ENCODE measurements at places on chromosomes 6 and 20.

DNA sequence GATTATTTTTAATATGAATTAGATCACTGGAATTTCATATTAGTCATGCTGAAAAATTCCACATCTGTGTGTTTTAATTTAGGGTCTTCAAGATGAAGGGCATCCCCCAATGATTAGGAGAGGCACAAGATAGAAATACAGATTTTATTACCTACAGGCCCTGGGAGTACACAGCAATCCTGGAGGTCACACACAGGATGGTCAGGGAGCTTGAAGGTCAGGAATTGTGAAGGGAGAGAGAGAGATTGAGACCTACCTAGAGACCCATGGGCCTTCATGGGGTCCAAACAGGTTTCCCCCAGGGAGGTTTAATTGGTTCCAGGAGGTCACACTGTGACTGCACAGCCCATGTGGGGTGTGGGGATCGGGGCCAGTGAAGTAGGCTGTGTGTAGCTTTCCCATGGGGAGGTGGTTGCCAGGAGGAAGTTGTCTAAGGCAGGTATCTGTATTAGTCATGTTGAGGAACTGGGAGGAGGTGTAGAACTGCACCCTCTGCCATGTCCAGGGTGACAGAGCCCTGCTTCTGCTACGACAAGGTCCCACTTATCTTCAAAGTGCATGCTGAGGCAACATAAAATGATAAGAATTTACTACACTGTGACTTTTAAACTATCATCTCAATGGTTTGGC, 18.3 kb downstream of the SNX9 start:
- no peak for DNase-seq

- peak; percentile 63 for DNase-seq
Measured at GRCh38 chr20:63863798-63864544, 1.1 kb upstream of the TPD52L2 start.

GRCh38 chr20:16953858-16954257, 205.7 kb downstream of the OTOR start:
- no peak for DNase-seq

GRCh38 chr6:37205175-37205996, 35.4 kb downstream of the PIM1 start:
- no peak for DNase-seq

- no peak for DNase-seq
Measured at GRCh38 chr6:14730654-14731053, 515.2 kb upstream of the JARID2 start.

- DNase-seq: peak; percentile 59
Measured at GRCh38 chr20:3563548-3564177, 92.8 kb downstream of the ATRN start.

DNA sequence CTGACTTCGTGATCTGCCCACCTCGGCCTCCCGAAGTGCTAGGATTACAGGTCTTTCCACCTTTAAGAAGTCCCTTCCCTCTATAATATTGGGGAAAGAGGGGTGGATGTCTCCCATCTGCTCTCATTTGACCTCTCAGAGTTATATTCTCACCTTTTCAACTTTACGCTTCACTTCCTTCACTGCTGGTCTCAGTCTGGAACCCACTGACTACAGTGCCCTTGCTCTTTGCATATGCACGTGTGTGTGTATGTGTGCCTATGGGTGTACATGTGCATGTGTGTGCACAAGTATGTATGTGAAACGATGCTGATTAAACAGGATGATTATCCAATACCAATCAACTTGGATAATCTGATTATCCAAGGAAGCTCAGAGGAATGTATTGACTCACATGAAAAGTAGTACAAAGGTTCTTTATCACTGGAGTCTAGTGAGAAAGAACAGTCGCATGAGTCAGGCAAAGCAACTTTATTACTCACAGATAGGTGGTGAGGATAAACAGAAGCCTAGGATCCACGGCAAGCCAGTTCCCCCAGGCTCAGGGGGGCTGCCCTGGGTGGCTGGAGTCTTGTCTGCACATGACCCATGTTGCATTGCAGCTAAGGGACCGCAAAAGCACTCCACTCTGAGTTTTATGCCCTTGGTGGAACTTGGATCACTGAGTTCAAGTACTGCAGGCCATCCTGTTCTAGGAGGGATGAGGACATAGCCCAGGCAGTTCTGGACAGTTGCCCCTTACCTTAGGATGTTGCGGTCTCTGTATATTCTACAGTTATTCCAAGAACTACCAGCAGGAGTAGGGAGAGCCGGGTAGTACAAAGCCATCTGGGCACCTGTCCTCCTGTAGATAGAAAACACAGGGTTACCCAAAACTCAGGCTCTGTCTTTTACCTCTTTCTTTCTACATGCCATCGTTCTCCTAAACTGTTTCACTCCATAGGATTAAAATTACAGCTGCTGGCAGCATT, 50.9 kb downstream of the SNRNP48 start:
- no peak for DNase-seq

- no peak for DNase-seq
Measured at GRCh38 chr6:46453741-46454316, 37.4 kb downstream of the RCAN2 start.

- DNase-seq: no peak
Measured at GRCh38 chr6:23692184-23692583, 433.8 kb upstream of the NRSN1 start.

DNA sequence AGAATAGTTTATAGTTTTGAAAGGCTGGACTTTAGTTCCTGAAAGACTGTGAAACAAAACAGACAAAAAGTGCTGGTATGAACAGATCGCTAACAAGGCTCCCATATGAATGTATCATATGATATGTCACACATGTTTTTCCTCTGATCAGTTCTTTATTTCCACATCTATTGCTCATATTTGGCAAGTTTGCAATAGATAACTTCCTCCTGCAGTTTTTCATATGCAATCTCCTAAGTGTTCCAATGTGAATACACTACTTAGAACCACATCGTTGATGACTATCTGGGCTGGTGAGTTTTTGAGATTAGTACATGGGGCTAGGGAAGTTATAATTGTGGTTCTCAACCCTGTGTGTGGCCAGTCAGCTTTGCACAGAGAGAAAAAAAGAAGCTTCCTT, 23.1 kb downstream of the CRYBG1 start:
- DNase-seq: no peak

- no peak for DNase-seq
Measured at GRCh38 chr20:17655286-17655651, 26.8 kb downstream of the RRBP1 start.

DNA sequence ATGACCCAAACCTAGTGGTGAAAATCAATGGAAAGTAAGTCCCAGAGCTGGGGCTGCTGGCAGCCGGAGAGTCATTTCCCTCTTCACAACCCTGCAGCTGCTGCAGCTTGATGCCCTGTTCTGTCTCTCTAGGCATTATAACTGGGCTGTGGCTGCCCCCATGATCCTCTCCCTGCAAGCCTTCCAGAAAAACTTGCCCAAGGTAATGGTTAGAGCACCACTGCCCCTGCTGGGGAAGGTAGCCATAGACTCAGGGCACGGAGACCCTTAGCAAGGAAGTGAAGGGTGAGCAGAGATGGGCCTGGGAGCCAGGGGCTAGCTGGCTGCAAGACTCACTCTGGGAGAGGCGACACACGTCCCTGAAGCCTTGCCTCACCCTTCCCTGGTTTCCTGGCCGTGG, 12.0 kb downstream of the LPIN3 start:
- no peak for DNase-seq

GRCh38 chr20:50595988-50596693, 86.0 kb downstream of the PTPN1 start:
- no peak for DNase-seq

GRCh38 chr6:14944593-14944992, 301.3 kb upstream of the JARID2 start:
- no peak for DNase-seq

GRCh38 chr20:19026901-19027644, 185.4 kb upstream of the SLC24A3 start:
- DNase-seq: no peak

DNA sequence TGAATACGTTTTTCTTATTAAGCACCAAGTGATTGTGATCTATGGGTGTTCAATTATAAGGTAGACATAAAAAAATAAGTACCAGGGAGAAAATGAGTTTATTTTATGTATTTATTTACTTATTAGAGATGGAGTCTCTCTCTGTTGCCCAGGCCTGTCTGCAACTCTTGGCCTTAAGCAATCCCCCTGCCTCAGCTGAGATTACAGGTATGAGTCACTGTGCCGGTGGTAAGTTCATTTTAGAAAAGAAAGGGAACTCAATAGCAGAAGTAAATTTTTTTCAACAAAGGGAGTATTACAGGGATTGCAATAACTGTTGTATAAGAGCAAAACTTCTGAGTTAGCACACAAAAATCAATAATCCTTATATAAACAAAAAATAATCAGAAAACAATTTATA, 98.7 kb upstream of the FUT9 start:
- DNase-seq: no peak

DNA sequence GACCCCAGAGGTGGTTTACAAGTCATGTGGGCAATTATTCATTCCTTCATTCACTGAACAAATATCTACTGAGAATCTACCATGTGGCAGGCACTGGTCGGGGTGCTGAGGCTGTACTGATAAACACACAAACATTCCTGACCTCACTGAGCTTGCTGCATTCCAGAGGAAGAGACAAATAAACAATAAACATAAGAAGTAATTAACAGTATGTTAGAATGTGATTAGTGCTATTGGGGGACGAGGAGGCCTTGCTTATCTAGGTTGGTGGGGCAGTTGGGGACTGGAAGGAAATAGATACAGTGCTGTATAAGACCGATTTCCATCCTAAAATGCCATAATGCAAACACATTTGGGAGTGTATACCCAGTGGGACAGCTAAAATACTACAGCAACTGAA, 44.1 kb downstream of the MAK start:
- DNase-seq: no peak

- no peak for DNase-seq
Measured at GRCh38 chr6:77880501-77880900, 227.7 kb downstream of the MEI4 start.

DNA sequence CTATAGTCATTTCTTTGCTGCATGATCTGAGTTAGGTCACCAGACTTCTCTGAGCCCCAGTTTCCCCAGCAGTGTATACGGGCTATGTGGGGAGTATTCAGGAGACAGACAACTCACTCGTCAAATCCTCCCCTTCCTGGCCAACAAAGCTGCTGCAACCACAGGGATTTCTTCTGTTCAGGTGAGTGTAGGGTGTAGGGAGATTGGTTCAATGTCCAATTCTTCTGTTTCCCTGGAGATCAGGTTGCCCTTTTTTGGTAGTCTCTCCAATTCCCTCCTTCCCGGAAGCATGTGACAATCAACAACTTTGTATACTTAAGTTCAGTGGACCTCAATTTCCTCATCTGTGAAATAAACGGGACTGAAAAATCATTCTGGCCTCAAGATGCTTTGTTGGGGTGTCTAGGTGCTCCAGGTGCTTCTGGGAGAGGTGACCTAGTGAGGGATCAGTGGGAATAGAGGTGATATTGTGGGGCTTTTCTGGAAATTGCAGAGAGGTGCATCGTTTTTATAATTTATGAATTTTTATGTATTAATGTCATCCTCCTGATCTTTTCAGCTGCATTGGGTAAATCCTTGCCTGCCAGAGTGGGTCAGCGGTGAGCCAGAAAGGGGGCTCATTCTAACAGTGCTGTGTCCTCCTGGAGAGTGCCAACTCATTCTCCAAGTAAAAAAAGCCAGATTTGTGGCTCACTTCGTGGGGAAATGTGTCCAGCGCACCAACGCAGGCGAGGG, 594 bp upstream of the CDKN1A start:
- DNase-seq: no peak

GRCh38 chr6:75317503-75318206, 33.1 kb upstream of the TMEM30A start:
- DNase-seq: no peak

DNA sequence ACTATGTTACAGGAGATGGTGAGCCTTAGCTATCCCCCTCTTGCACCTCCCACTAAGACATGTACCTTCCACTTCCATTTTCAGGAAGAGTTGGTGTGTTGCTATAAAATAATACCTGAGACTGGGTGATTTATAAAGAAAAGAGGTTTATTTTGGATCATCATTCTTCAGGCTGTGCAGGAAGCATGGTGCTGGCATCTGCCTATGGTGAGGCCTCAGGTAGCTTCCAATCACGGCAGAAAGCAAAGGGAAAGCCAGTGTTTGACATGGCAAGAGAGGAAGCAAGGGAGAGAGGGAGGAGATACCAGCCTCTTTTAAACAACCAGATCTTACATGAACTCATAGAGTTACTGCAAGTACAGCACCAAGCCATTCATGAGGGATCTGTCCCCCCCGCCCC, 32.2 kb downstream of the GSS start:
- DNase-seq: no peak

- DNase-seq: no peak
Measured at GRCh38 chr6:41021832-41022231, 17.2 kb downstream of the UNC5CL start.

DNA sequence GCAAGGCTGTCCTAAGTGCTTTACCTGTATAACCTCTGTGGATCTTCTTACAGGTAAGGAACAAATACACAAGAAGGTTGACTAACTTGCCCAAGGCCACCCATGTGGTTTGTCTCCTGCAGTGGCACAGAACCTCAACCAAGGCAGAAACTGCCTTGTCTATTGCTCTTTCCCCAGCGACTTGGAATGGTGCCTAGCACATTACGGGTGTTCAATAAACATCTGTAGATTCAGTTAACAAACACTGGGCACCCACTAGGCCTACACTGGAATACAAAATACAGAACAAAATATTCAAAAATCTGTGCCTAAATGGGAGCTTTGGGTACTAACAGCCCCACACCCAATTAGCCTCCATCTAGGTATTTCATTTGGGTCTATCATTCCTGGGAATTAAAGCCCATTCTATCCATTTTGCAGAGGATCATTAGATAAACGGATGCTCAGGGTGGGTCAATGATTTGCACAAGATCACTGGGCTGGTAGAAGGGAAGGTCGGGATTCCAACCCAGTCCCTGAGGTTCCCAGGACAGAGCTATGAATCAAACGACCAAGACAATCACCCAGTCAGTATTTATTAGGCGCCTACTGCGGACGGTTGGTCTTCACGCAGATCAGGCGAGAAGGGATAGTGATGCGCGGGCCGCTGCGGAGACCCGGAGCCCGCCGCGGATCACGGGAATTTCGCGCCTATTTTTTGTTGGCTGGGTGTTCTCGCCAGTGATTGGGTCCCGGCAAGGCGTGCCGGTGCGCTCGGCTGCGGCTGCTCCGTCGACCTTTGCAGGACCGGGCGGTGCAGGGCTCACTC, at the start of gene STK35:
TSS of gene STK35 (plus strand) at position 771 of the 808 bp plus-strand sequence. CDS start 55 bp downstream, outside the sequence.
- DNase-seq: peak; percentile 83

DNA sequence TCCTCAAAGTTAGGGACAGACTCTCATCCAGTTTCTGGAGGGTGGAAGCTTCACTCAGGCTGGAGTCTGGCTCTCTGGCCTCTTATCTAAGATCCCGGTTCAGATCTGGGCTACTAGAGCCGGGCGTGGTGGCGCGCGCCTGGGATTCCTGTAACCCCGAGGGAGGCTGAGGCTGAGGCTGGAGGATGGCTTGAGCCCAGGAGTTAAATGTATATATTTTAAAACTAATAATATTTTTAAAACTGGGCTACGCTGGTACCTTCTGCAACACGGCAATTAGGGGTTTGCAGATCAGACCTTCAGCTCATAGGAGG, 710 bp upstream of the ZNF343 start:
- no peak for DNase-seq

- no peak for DNase-seq
Measured at GRCh38 chr6:15551798-15552197, 111.0 kb downstream of the DTNBP1 start.
